CD8-positive, alpha-beta T cell (primary cell): ENCODE measurements at places on chromosomes 7 and 10.
A peak's percentile ranks its signal among the peaks of the same experiment; 100 is the strongest.

DNA sequence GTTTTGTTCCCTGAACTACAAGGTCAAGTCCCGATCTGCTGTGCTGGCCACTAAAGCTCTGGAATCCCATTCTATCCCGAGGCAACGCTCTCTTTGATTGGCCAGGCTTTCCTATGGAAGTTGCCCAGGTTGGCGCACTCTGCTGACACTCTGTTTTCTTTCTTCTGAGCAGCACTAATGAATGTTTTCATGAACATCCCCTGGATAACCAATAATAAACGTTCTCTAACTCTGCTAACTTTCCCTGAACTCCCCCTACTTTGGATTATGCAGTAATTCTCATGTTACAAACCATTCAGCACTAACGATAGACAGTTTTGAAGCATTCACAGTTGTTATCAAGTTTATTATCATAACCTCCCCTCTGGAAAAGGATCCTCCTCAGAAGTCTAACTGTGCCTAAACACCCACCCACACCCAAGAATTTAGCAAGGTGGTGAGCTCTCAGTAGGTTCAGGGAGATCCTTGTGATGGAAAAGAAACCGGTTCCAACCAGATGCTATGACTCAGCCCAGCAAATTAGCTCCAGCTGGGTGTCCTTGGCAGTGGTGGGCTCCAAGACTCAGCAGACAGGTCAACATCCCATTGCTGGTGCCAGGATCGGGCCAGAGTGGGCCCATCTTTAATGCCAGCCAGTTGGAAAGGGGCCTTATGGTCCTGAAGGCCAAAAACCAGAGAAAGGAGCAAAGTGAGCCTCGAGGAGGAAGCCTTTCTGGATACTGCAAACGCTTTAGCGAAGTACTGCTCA is 68.4 kb downstream of the CREB3L2 start:
- no peak for DNase-seq

DNA sequence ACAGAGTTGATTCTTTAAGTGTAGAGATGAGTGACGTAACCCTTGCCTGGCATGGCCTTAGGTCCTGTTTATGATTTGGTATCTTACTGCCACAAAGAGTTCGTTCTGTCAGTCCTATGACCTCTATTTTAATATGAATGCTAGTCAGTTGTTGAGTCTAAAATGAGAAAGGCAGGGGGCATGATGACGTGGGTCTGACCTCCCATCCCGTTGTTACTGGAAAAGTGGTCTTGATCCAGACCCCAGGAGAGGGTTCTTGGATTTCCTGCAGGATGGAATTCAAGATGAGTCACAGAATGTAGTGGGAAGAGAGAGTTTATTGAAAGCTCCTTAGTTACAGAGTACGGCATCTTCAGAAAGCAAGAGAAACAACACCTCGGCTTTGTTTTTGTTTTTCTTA is 317.0 kb upstream of the COBL start:
- DNase-seq, result no peak

GRCh38 chr7:13850185-13850752 is 139.2 kb downstream of the ETV1 start:
- DNase-seq, result peak; percentile 63

DNA sequence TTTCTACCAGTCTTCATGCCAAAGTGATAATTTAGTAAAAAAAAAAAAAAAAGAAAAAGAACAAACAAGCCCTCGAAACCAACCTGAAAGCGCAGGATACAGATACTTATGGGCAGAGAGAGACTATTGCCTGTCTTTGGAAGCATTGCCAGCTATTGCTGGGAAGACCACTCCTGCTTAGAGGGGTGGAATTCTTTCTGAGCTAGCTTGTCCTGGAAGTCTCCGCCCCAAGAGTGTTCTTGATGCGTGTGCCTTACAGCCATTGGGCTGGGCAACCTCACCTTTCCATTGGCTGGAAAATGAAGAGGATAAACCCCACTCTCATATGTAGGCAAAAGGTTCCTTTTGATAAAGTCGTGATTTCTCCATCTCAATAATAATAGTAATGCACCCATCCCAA is 19.9 kb upstream of the INSYN2A start:
- no peak for DNase-seq

GRCh38 chr10:77867124-77867719 is 59.3 kb downstream of the DLG5 start:
- DNase-seq, result no peak

GRCh38 chr10:86480571-86480970 is 41.0 kb downstream of the WAPL start:
- DNase-seq, result no peak

- DNase-seq, result no peak
These were observed 101.1 kb upstream of the RET start for GRCh38 chr10:42975558-42976340.

- no peak for DNase-seq
These were observed 33.5 kb downstream of the FIGNL1 start for GRCh38 chr7:50416527-50417182.

GRCh38 chr10:9833942-9834341 is 1183.7 kb upstream of the CELF2 start:
- DNase-seq, result no peak

- no peak for DNase-seq
These were observed 298.9 kb downstream of the CSTF2T start for GRCh38 chr10:51400392-51401096.

GRCh38 chr10:96622013-96622787 is 35.4 kb upstream of the TM9SF3 start:
- DNase-seq, result no peak

- no peak for DNase-seq
These were observed 11.6 kb downstream of the KLRG2 start for GRCh38 chr7:139471740-139472353.

- no peak for DNase-seq
These were observed 49.4 kb downstream of the GTF2IRD1 start for GRCh38 chr7:74503061-74503460.

DNA sequence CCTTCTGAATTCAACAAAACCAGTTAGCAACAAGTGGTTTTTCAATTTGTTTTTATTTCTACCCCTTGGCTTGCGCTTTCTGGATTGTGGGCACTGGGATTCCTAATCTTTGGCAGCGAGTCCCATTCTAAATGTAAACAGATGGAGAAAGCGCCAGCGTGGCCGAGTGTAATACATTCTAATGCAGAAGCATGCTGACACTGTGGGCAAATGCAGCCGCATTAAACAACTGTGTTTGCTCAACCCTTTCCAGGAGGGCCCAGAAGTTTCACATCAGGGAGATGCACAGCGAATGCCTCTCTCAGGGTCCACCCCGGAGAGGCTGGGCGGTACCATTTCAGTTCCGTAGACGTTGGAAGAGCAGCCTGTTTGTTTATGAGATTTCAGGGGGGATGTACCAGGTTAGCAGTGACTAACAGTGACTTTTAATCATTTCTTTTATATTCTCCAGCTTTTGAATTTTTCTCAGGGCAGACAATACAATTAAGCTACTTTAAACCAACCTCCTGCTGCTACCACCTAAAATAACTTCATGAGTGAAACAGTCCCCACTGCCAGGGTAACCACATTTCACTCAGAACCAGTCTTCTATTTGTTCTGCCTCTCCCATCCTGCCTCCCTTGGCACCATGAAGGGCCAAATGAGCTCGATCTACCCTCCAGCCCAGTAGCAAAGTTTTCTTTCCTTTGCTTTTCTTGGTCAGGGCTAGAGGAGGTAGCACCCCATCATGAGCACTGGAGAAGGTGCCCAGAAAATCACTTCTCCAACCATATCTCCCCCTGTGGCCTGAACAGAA is 164.2 kb upstream of the ITGB1 start:
- DNase-seq, result no peak

GRCh38 chr7:105014693-105015389 is 836 bp downstream of the KMT2E start:
- DNase-seq, result peak; percentile 58

- DNase-seq, result peak; percentile 48
These were observed 498 bp downstream of the NDST2 start for GRCh38 chr10:73810735-73811465.

- no peak for DNase-seq
These were observed 12.9 kb upstream of the ZNF786 start for GRCh38 chr7:149103424-149103823.

DNA sequence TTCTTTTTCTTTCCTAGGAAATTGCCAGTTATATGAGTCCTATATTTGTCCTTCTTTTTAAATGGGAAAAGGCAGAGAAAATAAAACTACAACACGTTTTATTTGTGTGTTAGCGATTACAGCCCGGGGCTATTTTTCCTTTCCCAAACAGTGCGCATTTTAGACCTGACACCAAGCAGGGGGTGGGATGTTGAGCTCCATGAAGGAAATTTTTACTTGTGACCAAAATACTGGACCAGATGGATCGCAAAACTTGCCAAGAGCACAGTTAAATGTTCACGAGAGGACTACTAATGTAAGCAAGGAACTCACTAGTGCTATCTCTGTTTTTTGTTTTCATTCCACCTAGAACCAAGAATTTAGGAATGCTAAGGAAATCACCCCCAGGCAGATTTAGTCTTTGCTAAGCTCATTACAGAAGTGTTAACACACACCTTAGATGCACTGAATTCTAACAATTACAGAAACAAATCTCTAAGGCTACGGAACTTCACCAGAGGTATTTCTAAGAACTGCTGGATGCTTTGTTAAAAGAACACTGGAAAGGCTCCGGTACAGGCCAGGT is 114.8 kb downstream of the JAZF1 start:
- no peak for DNase-seq

GRCh38 chr7:2109936-2110609 is 122.7 kb downstream of the MAD1L1 start:
- no peak for DNase-seq

DNA sequence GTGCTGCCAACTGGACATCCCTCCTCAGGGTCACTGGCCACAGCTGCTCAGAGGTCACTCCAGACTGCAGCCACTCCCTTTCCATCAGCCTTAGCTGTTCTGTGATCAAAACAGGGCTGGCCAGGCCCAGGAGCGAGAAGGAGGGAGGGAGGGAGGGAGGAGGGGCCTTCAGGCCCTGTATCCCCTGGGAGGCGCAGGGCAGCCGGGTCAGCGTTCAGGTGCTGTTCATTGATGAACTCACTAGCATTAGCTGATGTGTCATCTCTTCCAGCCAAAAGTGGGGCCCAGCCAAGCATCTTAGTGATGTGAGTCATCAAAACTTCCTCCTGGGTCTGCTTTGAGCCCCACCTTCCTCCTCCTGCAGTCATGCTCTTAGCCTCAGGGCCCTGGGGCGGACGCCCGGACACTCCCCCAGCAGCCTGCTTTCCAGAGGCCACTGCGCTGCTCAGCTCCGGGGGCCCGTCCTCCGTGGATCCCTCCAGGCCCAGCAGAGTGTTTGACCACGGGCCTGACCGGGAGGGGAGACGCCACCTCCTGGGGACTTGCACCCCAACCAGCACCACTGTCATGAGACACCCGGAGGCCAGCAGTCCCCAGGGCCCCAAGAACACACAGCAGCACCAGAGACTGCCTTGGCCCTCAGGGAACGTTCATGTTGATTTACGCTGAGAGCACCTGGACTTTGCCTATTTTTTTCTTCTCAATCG is 149.2 kb downstream of the PRKAG2 start:
- peak; percentile 52 for DNase-seq

DNA sequence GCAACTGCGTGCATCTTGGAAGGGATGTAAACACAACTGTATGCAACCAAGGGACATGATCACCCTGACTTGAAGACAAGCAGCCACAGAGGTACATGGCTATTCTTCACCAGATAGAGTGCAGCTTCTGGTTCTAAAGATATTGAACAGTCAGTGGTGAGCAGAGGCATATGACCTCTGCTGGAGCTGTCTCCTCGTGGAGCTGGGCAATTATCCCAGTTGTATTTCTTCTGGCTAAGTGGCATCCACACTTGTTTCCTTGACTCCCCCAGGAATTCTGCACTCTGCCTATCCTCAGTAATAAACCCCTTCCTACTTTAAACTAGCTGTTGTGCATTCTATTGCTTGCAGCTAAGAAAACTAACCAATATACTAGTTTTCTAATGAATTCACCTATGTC is 216.8 kb downstream of the THSD7A start:
- no peak for DNase-seq

DNA sequence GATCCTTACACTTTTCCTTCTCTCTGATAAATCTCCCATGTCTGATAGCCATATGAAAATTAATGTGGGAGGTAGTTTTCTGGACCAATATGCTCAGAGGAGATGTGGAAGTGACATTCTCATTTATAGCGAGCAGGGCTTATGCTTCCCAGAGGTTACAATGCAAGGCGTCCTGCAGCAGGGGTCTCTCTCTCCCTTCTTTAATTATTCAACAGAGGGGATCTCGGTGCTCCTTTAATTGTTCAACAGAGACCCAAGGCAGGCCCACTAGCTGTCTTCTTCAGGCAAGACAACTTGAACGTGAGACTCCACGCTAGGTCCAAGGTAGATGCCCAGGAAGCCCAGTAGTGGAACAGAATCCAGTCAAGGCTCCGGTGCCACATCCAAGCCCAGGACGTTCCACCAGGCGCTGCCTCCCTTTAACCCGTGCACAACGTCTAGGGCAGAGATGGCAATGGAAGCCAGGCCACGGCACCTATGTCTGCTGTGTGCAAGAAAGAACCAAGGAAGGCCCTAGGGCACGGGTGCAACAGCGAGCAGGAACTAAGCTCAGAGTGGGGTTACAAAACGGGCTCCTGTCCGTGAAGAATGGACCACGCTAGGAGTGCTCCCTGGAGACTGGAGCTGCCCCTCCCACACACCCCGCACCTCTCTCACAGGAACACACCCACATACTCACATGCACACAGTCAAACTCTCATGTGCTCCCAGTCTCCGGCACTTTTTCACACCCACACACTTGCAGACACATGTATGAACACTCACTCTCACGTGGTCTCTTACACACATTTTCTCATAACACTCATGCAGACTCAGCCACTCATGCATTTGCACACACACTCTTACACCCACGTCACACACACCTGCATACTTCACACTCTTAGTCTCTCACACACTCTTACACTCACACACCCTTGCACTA is 230.4 kb downstream of the TNS3 start:
- DNase-seq, result no peak

- no peak for DNase-seq
These were observed 124.3 kb downstream of the CUX1 start for GRCh38 chr7:101941481-101942383.

DNA sequence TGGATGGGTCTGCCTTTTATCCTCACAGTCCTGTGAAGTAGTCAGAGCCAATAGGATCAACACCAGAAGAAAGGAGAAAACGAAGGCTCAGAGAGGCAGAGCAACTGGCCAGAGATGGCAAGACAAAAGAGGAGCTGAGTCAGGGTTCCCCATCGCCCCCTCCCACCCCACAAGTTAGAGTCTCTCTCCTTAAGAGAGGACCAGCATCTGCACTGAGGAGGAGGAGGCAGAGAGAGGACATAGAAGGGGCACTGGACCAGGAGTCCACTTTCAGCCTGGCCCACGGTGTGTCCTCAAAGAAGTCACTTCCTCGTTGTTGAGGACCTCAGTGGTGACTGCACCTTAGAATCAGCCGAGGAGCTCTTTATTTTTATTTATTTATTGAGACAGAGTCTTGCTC is 11.6 kb downstream of the SPOCK2 start:
- DNase-seq, result peak; percentile 15

- no peak for DNase-seq
These were observed 232.2 kb downstream of the TMEM178B start for GRCh38 chr7:141306081-141306480.

- no peak for DNase-seq
These were observed 46.1 kb downstream of the OGDH start for GRCh38 chr7:44652535-44652934.

- peak; percentile 78 for DNase-seq
These were observed at the start of gene TRIM8 for GRCh38 chr10:102644066-102644645. Gene TRIM8, plus strand, starts transcription at chr10:102644479. Its CDS starts 139 bp downstream, at chr10:102644618.

GRCh38 chr7:22577470-22578001 is 77.5 kb upstream of the STEAP1B start:
- DNase-seq, result no peak
